ENCODE measurements at places on chromosomes 5 and 9.

- no peak for DNase-seq
Observed at GRCh38 chr9:34496149-34496712, 26.6 kb downstream of the ENHO start.

DNA sequence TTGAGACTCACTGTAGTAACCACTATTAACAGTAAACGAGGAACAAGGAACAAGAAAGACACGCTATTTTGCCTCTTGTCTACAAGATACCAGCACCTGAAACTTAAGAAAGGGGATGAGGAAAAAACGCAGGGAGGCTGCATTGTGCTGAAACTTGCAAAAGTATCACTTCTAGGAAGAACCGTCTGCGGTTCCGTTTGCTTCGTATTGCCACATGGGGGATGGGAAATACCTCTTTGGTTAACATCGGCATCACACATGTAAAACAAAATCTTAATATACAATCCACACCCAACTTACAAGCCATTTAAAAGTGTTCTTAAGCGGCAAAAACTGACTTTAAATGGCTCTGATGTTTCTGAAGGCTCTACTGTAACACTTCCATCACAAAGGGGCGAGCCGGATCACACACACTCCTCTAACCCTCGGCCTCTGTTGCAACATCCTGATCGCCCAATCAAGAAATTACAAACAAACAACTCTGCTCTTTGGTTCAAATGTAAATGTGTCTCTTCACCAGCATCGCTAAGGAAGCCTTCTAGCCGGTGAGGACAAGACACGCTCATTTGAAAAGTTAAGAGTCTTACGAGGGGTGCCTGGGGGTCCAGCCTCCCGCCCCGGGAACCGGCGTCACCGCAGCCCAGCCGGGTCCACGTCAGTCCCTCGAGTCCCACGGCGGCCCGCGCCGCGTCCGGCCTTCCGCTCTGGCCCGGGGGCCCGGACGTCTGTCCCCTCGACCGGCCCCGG, 621 bp downstream of the SEC16A start:
- no peak for DNase-seq

DNA sequence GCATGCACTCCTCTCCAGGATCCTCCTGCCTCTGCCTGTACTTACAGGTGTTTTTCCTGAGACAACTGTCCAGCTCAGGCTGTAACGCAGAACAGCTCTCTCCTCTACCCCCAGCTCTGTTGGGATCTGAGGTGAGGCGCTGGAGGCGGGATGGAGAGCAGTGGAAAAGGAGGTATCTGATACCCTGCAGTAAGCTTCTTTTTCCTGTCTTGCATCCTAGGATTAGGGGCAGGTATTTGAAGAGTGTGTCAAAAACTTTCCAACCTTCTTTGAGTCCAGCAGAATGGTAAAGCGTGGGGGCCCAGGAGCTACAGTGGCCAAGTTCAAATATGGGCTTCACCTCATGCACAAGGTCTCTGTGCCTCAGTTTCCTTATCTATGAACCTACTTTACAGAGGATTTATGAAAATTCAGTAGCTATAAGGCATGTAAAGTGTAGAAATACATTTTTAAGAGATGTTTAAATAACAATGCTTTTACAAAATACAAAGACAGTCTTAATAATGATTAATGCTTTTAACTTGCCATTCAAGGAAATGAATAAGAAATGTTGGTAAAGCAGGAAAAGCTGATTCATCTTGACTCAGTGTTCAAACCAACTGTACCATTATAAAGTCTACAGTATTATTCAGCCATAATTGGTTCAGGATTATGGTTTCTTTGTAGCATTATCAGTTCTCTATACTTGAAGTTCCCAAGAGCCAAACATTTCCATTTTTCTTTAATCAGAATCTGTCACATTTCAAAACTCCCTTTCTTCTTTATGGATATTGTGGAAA, 26.1 kb downstream of the MAP1B start:
- DNase-seq = no peak

GRCh38 chr5:2185646-2186471, 303.1 kb upstream of the IRX4 start:
- DNase-seq = no peak

DNA sequence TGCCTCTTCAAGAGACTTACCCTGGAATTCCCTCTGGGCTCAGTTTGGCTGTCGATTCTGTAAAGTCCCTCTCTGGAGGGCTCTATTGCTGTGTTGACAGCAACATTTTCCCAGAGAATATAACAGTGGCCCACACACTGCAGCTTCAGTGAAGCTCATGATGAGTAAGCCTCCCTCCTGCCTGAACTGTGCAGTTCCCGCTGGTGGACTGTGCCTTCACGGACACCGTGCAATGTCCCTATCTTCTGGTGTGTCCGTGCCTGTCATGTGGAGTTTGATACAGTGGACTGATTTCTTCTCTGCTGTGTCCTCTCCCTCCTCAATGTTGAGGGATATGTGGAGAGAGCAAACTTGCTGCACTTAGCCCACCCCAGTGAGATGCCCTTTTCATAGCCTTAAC, 109.0 kb downstream of the NTRK2 start:
- DNase-seq = no peak

DNA sequence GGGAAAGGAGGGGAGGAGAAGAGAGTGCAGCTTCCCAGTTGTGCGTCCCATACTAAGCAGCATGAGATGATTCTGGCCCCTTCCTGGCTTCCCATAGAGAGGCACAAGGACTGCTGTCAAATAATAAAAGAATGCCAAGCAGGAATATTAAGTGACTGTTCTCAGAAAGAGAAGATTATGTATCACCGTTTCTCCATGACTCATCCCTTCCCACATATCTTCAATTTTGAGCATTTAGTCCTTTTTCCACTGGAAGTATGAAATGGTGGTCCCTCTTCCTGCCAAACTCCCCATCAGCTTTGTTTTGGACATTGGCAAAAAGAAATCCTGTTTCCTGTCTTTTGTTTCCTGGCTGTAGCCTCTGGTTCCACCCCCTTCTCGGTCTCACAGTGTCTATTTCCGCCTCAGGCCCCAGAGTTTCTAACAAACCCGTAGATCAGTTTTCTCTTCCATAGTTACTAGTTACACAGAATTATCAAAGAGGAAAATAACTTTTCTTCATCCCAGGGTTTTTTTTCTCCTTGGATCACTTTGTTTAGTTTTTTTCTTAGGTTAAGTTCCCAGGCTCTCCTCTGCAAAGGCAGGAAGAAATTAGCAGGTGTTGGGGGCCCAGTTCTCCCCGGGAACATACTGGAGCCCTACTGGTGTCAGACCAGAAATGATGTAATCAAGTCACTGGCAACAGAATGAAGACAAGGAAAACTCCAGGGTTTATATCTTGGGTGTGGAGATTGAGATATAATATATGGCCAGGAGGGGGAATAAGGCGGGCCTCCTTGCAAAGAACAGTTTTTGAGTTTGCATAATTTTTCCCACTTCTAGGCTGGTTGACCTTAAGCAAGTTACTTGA, 26.4 kb upstream of the ARHGAP26 start:
- DNase-seq = no peak

- no peak for DNase-seq
Observed at GRCh38 chr9:115208501-115208900, 90.5 kb upstream of the TNC start.

DNA sequence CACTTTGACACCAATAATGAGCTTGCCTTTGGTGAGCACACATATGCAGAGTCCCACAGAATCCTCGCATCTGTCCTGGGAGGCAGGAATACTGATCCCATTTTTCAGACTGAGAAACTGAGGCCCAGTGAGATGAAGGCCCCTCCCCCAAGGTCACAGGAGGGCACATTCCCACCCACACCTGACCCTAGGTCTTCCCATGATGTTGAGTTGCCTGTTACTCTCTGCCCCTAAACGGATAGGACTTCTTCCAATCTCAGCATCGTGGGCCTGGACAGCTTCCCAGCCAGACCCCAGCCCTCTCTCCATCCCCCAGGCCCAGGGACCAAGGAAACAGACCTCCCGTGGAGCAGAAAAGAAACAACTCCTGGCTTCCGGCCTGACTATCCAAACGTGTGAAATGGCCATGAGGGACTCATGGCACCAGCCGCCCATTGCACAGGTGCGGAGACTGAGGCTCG, 877 bp downstream of the SH3GLB2 start:
- no peak for DNase-seq

DNA sequence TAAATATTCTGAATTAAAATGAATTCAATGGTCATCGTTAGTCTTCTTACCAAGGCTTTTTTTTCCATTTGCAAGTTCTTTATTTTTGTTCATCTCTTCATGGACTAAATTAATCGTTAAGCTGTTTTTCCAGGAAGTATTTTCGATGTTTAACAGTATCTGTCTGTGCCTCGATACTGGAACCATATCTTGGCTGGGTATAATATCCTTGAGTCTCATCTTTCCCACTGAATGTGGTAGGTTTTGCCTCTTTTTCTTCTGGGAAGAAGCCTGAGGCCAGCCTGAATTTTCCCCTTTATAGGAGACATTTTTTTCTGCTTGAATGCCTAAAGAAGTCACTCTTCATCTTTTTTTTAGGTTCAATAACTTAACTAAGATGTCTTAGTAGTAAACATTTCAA, 4.0 kb upstream of the SEPTIN8 start:
- DNase-seq = no peak

DNA sequence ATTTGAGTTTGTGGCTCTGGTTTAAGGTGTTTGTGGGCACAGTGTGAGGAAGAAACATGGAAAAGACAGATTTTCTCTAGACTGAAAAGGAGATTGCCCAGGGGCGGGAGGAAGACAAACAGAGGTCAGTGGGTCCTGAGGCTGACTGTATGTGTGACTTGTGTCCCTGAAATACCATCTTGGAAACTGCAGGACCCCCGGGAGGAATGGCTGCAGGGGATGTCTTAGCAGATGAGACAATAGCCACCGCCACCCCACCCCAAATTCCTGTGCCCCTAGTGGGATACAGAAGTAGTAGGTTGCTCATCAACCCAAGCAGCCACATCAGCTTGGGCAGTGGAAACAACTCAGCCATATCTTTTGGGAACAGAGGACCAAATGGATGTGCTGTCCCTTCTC, 1.7 kb upstream of the PSAT1 start:
- no peak for DNase-seq

GRCh38 chr5:140111859-140112551, 1.9 kb upstream of the PURA start:
- no peak for DNase-seq

GRCh38 chr9:75299324-75299723, 211.0 kb downstream of the OSTF1 start:
- DNase-seq = no peak

Measured in left forelimb (tissue), 1 donor.